Endodermal cell (in vitro differentiated cells): ENCODE measurements at places on chromosomes 6 and 20. TPM values are rescaled to one million over a fixed set of nuclear protein-coding genes. Genes with fewer than 3 reads are reported as not detected.

- peak; percentile 89 for DNase-seq
- H3K36me3 ChIP-seq, result peaks cover 88% of the 10 kb centered on the region
- no peaks in the 10 kb centered on the region for H3K4me1 ChIP-seq
- H3K4me3 ChIP-seq, result no peak overlapping the region
Observed at GRCh38 chr20:5100684-5101347, 18.9 kb downstream of the PCNA start.

DNA sequence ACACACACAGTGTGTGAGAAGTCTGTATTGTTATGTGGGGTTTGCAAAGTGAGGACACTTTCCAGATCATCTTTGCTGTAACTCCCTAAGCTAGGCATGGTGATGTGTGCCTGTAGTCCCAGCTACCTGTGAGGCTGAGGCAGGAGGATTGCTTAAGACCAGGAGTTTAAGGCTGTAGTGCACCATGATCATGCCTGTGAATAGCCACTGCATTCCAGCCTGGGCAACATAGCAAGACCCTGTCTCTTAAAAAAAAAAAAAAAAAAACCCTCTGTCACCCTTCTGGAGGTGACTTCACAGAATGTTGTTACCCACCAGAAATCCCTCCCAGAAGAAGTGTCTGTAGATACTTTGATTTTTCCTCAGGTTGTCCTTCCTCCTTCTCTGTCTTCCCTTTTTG, 14.9 kb downstream of the CASS4 start:
- DNase-seq, result no peak
- peaks cover 4% of the 10 kb centered on the region for H3K27me3 ChIP-seq
- peaks cover 5% of the 10 kb centered on the region for H3K4me1 ChIP-seq
- H3K4me3 ChIP-seq, result no peak overlapping the region
- H3K27ac ChIP-seq, result no peak overlapping the region

DNA sequence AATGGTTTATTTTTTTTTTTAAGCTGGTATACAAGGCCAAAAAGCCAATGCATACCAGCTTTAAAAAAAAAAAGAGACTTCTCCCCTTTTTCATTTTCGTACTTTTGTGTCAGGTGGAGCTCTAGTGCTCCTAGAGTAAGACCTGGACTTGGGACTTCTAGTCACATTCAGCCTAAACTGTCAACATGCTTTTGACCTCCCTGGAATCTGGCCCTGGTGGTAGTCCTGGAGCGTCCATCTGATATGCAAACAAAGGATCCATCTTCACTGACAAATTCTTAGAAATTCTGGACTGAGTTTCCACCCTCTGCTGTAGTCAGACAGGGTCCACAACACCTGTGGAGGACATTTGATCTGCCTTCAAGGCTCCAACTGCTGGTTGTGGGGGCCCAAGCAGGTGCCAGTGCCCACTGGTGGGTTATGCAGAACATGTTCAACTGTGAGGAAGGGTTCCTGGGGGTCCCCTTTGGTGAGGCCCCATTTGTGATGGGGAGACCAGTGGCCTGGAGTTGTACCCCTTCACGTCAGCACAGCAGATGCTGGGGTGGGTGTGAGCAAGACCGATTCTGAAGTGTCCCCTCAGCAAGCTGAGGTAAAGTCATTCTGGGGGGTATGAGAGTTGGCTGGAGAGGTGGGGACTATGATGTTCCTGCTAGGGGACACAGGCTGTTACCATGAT, 12.6 kb upstream of the PCMTD2 start:
- no peaks in the 10 kb centered on the region for H3K27me3 ChIP-seq
- no peaks in the 10 kb centered on the region for H3K36me3 ChIP-seq
- no peak overlapping the region for H3K4me3 ChIP-seq
- no peaks in the 10 kb centered on the region for H3K4me1 ChIP-seq

DNA sequence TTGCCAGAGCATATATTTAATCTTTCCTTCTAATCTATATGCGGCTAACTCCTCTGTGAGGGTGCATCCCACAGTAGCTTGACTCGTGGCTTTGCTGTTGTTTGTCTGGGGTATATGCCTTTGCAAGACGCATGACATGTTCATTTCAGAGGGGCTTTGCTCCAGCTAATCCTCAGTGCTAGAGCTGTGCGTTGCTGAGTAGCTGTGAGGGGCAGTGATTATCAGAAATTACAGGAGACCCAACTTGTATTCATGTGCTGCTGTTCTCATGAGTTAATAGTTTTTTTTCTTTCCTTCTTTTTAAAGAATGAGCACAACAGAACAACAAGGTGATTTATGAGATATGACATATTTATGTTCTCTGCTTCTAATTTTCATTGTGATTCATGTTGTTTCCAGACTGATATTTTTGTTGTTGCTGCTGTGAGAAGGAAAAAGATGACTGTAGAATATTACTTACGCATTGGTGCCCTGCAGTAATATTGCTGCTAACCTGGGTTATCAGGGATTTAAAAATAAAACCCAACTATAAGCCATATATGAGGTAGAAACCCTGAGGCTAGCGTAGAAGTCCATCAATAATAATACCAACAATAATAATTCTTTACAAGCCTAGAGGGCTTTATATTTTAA, 168.3 kb downstream of the KLHL32 start:
- no peak for DNase-seq
- no peaks in the 10 kb centered on the region for H3K27me3 ChIP-seq
- H3K27ac ChIP-seq, result no peak overlapping the region
- no peaks in the 10 kb centered on the region for H3K4me1 ChIP-seq

DNA sequence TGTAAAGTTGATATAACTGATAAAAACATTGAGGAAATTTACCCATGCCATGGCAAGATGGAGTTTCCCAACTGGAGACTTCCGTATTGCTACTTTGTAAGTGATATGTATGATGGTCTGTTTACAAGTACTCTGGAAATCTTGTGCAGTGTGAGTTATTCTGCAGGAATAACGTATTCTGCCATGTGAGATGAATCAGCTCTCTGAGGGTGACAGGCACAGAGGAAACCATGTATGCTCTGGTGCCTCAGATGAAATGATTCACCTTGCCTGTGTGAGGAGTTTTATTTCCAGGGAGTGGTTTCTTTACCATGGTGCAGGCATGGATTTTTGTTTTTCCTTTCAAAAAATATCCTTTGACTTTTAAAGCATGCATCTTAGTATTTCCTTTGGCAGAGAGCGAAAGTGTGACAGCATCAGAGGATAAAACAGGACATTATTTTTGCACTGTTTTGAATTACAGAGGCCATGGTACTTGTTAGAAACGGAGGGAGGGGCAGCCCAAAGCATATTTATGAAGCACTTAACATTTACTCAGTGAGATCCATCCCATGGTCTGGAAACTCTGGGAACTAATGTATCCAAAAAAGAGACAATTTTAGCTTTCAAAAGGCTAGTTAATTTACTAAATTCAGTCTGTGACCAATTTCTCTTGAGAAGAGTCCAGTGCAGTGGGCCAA, 36.0 kb upstream of the MTRF1L start:
- no peaks in the 10 kb centered on the region for H3K4me1 ChIP-seq
- no peak overlapping the region for H3K27ac ChIP-seq
- no peak for DNase-seq
- H3K4me3 ChIP-seq, result no peak overlapping the region
- no peaks in the 10 kb centered on the region for H3K27me3 ChIP-seq

DNA sequence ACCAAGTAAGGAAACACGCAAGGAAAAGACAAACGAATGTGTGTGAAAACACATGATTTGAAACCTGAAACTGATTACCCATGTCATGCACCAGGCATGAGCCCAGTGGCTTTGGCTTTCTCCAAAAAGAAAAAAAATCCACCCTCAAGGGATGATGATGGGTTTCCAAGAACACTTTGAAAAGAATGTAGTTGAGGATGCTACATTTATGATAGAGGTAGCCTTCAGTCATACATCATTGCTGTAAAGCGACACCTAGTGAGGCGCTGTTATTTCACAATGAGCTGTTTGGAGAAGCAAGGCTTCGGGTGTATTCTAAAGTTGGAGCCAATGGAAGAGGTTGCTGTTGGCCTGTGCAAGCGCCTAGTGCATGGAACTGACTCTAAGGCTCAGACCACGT, 124.9 kb downstream of the SCML4 start:
- no peaks in the 10 kb centered on the region for H3K4me1 ChIP-seq
- H3K36me3 ChIP-seq, result no peaks in the 10 kb centered on the region
- no peak overlapping the region for H3K4me3 ChIP-seq
- H3K27ac ChIP-seq, result no peak overlapping the region
- H3K27me3 ChIP-seq, result peaks cover 57% of the 10 kb centered on the region

- peak overlapping the region; percentile 59 for H3K27ac ChIP-seq
- no peaks in the 10 kb centered on the region for H3K27me3 ChIP-seq
- H3K4me3 ChIP-seq, result peak overlapping the region; percentile 0
- DNase-seq, result peak; percentile 69
- H3K36me3 ChIP-seq, result no peaks in the 10 kb centered on the region
Observed at GRCh38 chr6:15399641-15400470, 154.0 kb downstream of the JARID2 start.

GRCh38 chr20:45311589-45312211, 3.6 kb upstream of the MATN4 start:
- no peak overlapping the region for H3K27ac ChIP-seq
- H3K27me3 ChIP-seq, result no peaks in the 10 kb centered on the region
- H3K36me3 ChIP-seq, result no peaks in the 10 kb centered on the region
- H3K4me3 ChIP-seq, result no peak overlapping the region
- DNase-seq, result peak; percentile 94
- H3K4me1 ChIP-seq, result no peaks in the 10 kb centered on the region

DNA sequence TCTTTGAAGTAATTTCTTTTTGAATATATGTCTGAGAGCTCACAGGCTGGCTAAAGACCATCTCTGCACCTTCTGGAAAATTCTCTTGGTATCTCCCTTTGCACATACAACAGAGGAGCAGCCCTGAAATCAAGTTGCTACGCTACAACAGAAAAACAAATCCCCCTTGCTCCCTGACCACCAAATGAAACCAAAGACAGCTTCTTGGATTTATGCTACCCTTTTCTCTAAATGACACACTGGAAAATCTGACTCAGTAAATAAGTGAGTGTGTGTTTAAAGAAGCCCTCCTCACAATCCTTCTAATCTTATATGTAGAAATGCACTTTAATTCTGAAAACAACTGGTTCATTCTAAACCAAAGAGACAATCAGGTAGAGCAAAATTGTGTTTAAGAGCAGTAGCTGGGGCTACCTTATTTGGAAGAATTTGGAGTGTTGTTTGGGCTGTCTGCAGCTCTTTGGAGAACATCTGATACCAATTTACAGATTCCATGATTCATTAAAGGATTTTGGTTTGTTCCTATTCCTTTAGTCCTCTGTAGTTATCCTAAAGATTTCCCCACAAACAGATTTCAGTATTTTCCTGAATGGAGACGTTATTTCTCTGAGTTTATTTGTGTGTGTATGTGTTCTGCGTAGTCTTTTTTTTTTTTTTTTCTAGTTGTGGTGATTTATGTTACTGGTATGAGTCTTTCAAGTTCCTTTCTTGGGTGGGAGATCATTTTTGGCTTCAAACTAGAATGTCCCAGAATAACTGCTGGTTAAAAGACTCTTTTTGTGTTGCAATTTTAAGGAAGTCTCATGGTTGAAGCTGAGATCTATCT, 36.4 kb upstream of the UTRN start:
- H3K4me3 ChIP-seq, result no peak overlapping the region
- DNase-seq, result no peak
- no peaks in the 10 kb centered on the region for H3K27me3 ChIP-seq
- peaks cover 4% of the 10 kb centered on the region for H3K4me1 ChIP-seq

- H3K4me3 ChIP-seq, result no peak overlapping the region
- H3K36me3 ChIP-seq, result no peaks in the 10 kb centered on the region
- DNase-seq, result no peak
- no peaks in the 10 kb centered on the region for H3K27me3 ChIP-seq
- H3K4me1 ChIP-seq, result peaks cover 5% of the 10 kb centered on the region
- no peak overlapping the region for H3K27ac ChIP-seq
Observed at GRCh38 chr6:142913036-142913510, 31.9 kb downstream of the HIVEP2 start.

- H3K36me3 ChIP-seq, result no peaks in the 10 kb centered on the region
- H3K27me3 ChIP-seq, result no peaks in the 10 kb centered on the region
- no peak overlapping the region for H3K27ac ChIP-seq
- no peaks in the 10 kb centered on the region for H3K4me1 ChIP-seq
- no peak for DNase-seq
Observed at GRCh38 chr20:11162026-11162775, 488.4 kb upstream of the JAG1 start.

DNA sequence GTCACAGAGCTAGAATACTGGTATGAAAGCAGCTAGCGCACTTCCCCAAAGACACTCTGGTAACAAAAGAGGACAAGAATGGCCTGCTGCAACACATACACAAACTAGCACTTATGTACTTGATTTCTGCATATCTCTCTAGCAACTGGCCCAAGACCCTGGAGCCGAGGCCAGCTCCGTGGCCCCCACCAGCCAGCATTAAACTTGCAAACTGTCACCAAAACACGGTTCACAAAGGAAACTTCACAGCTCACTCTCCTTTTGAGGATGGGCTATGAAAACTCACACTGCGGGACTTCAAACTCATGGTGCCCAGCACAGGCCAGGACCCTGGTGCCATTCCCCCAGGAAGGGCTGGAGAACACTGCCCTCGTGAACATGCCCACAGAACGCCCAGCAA, 115.9 kb upstream of the RPS6KA2 start:
- DNase-seq, result no peak
- no peaks in the 10 kb centered on the region for H3K36me3 ChIP-seq
- H3K27ac ChIP-seq, result no peak overlapping the region
- H3K4me1 ChIP-seq, result no peaks in the 10 kb centered on the region

GRCh38 chr6:7886132-7886531, 24.5 kb downstream of the TXNDC5 start:
- no peaks in the 10 kb centered on the region for H3K4me1 ChIP-seq
- H3K27me3 ChIP-seq, result peaks cover 8% of the 10 kb centered on the region
- H3K36me3 ChIP-seq, result peaks cover 70% of the 10 kb centered on the region
- DNase-seq, result no peak

- H3K4me1 ChIP-seq, result no peaks in the 10 kb centered on the region
- no peak overlapping the region for H3K27ac ChIP-seq
- H3K4me3 ChIP-seq, result no peak overlapping the region
- H3K27me3 ChIP-seq, result no peaks in the 10 kb centered on the region
- H3K36me3 ChIP-seq, result no peaks in the 10 kb centered on the region
Observed at GRCh38 chr6:72955666-72956065, 269.6 kb downstream of the KHDC1L start.

- DNase-seq, result no peak
- no peaks in the 10 kb centered on the region for H3K36me3 ChIP-seq
- H3K27me3 ChIP-seq, result no peaks in the 10 kb centered on the region
- H3K4me1 ChIP-seq, result no peaks in the 10 kb centered on the region
- no peak overlapping the region for H3K27ac ChIP-seq
Observed at GRCh38 chr20:43942201-43942590, 27.5 kb downstream of the TOX2 start.

DNA sequence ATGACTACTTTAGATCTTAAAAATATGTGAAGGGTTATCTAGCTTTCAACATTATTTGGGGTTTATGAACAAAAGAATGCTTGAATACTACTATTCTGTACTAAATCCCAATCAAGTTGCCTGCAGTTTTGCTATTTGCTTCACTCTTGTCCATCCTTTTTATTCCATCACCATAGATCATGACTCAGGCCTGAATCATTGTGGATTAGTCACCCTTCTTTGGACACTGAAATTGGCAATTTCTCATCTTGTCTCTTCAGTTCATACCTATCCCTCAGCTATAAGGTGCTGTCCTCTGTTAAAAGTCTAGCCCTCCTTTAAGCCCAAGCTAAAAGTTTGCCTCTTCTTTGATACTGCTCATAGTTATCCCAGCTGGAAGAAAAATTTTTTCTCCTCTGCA, 199.1 kb downstream of the CENPW start:
- H3K36me3 ChIP-seq, result no peaks in the 10 kb centered on the region
- no peak overlapping the region for H3K27ac ChIP-seq
- no peak for DNase-seq
- H3K4me1 ChIP-seq, result peaks cover 6% of the 10 kb centered on the region
- H3K27me3 ChIP-seq, result no peaks in the 10 kb centered on the region

The NOL4L gene
- 34.8 to 39.6 TPM (median 39.0 TPM) in 3 replicates for total RNA-seq

The MCCD1 gene
- total RNA-seq, result not detected in 2 replicates

The SOBP gene
- total RNA-seq, result 1.9 to 2.5 TPM (median 1.9 TPM) in 3 replicates

The SLC22A7 gene
- not detected in 2 replicates for total RNA-seq

The SAMHD1 gene
- total RNA-seq, result 1.2 to 4.3 TPM (median 3.7 TPM) in 3 replicates
